HS-27A (cell line): ENCODE measurements at places on chromosomes 2 and 18.
A peak's percentile ranks its signal among the peaks of the same experiment; 100 is the strongest.

GRCh38 chr2:29182920-29183319 is 67.7 kb downstream of the CLIP4 start:
- DNase-seq = no peak

GRCh38 chr2:184032983-184033382 is 565.3 kb upstream of the ZNF804A start:
- no peak for DNase-seq

DNA sequence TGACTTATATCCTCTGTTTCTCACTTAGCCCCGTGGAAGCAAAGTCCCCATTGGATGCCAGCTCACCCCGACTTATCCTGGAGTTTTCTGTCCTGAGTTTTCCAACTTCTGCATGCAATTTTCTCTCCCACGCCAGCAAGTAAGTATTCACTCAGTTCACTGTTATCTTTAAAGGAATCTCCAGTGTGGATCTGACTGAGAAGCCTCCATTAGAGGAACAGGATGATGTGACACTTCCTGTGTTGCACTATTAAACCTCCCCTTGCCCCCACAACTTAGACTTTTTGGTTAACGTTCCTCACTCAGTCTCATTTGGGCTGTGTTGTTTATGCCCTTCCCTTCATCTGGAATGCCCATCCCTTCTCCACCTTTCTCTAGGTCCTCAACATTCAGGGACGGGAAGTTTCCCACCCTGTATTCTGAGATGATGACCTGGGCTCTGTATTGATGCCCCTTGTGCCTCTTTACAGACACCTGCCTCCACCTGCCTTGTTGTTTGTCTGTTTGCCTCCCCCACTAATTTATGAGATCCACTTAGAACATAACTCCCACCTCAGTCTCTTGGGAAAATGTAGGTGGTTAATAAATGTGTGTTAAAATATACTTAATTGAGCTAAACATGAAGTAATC is 536.1 kb upstream of the RAB6C start:
- DNase-seq = no peak

GRCh38 chr2:120631724-120632123 is 103.9 kb upstream of the GLI2 start:
- no peak for DNase-seq

GRCh38 chr2:179538406-179539123 is 273.9 kb upstream of the SESTD1 start:
- DNase-seq = peak; percentile 17

- no peak for DNase-seq
Observed at GRCh38 chr2:32242331-32242730, 22.4 kb downstream of the NLRC4 start.

DNA sequence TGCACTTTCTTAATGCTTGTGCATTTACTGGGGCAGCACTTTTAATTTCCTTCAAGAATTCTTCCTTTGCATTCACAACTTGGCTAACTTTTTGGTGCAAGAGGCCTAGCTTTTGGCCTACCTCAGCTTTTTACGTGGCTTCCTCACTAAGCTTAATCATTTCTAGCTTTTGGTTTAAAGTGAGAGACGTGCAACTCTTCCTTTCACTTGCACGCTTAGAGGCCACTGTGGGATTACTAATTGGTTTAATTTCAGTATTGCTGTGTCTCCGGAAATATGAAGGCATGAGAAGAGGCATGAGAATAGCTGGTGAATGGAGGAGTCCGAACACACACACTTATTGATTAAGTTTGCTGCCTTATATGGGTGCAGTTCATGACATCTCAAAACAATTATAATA is 354.1 kb downstream of the DLGAP1 start:
- DNase-seq = no peak

- DNase-seq = no peak
Observed at GRCh38 chr2:217746808-217747207, 256.0 kb downstream of the TNS1 start.

DNA sequence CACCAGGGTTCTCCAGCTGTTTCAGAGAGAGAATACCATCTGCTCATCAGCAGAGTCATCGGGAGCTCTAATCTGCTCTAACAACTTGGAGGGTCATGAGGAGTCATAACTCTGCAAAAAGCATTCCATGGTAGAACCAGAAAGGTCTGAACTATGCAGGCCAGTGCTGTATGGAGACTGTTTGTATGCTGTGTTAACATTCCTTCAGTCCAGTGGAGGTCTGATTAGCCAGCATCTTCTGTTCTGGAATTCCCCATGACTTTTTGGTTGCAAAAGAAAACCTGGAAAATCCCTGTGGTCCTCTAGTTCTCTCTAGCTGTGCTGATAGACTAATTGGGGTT is 9.4 kb upstream of the ITGB6 start:
- DNase-seq = no peak

DNA sequence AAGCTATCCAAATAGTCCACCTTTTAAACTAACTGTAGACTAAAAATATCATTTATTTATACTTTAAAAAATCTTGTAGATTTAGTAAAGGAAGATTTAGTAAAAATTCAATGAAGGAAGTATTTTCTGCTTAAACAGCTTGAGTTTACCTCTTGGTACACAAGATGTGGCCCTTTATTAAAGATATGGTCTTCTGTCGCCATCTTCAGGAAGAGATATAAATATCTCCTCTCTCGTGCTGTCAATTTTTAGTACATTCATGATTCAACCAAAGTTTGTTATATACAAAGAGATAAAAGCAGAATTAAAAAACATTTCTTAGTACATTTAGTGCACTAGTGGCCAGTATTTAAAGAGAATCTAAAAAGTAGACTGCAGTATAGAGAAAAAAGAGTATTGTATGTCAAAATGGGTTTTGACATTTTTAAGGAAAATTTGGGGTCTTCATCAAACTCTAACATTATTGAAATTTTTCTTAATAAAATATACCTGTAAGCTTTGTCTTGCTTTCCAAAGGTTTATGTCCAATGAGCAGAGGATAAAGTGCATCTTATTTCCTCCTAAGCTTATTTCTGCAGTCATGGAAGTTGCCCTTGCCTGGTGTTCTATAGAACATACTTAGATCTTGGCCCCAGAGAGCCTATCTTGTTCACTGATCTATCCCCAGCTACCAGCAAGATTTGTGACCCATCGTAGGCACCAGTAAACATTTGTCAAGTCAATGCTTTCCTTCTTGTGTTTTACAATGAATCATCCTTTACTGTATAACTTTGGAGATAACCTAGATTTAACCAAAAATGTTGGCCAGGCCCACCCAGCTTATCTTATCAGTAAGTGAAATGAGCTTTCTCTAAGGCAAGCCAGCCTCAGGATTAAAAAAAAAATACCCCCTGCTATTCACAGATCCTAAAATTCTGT is 18.5 kb upstream of the EML6 start:
- no peak for DNase-seq

DNA sequence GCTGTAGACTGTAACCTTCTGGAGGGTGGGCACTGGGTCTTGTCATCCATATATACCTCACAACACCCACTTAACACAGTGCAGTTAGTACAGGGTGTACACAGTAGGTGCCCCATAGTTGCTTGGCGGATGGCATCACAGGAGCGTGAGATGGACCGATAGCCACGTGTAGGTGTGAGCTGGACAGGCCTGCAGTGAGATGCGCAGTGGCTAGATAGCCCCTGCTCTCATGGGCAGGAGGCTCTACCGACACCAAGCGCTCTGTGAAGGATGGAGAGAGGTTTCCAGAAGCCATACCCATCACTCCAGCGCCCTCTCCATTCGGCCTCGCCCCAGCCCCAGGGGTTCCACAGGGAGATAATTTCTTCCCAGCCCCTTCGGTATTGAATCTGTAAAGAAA is 49.5 kb downstream of the CAPN13 start:
- DNase-seq = no peak

DNA sequence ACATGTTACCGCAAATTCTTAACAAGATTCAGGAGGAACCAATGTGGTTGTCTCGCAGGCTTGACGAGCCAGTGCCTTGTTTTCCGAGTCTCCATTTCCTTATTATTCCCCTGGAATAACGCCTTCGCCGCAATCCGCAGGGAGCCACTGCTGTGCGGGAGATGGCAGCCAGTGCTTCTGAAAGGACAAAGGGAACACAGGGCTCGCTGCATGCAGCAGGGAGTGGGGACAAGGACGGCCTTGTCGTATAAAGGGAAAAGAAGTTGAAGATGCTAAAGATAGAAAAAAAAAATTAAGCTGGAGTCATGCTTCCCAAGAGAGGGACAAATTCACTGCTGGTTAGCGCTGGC is 221.4 kb downstream of the NDUFA10 start:
- DNase-seq = no peak

DNA sequence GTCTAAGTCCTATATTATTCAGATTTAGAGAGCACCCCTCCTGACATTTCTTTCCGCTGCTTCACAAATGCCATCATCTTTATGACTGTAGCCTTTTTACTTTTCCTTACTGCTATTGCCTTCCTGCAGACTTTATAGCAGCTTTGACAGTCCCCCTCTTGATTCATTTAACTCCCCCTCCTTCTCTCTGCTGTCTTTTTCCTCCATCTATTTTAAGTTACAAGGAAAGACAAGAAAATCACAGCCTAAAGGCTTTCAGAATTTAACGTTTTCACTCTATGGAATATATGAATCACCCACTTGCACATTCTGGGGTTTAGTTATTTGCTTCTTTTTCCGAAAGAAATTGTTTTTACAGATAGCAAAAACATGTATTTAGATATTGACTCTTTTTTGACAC is 183.4 kb upstream of the SETBP1 start:
- DNase-seq = no peak

- no peak for DNase-seq
Observed at GRCh38 chr2:230650585-230651137, 62.0 kb upstream of the CAB39 start.

GRCh38 chr18:48676756-48677368 is 138.0 kb downstream of the CTIF start:
- DNase-seq = no peak

DNA sequence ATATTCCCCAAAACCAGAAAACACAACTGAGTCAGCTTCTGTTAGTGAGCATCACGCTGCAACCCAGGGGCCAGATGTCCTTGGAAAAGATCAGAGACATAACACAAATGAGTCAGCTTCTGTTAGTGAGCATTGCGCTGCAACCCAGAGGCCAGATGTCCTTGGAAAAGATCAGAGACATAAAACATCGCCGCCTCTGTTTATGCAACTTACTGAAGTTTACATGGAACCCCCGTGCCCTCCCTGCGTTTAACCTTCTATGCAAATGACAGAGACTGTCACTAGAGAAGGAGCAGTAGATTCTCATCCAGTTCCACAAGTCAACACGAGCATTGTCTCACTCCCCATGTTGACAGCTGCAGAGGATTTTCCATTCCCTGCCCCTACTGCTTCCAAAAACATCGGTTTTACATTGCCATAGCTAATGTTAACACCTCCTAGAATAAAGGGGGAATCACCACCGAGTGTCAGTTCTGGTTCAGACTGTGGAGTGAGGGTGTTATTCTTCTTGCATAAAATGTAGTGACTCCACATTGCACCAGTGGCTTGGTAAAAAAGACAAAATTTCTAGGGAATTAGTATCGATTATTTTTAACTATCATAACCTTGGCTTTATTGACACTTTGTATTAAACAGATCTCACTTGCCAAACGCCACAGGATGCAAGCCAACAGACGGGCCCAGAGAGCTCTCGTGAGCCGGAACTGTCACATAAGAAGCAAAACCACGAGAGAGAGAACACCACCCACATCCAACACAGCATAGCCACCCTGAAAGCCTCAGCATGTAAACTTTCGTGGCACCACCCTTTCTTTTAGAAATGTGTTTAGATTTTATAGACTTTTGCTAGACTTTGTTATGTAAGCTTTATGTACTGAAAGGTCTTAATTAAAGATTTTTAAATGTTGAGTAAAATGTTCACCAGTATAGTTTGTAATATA is 87.7 kb downstream of the SH3YL1 start:
- no peak for DNase-seq

- no peak for DNase-seq
Observed at GRCh38 chr2:25505622-25506021, 163.9 kb upstream of the DNMT3A start.
